CD8-positive, alpha-beta T cell (primary cell): ENCODE measurements at places on chromosomes 5 and 9.

- DNase-seq, result no peak
Observed at GRCh38 chr5:54224103-54224826, 86.1 kb downstream of the ARL15 start.

GRCh38 chr5:79002374-79002773 is 17.3 kb upstream of the ARSB start:
- no peak for DNase-seq

DNA sequence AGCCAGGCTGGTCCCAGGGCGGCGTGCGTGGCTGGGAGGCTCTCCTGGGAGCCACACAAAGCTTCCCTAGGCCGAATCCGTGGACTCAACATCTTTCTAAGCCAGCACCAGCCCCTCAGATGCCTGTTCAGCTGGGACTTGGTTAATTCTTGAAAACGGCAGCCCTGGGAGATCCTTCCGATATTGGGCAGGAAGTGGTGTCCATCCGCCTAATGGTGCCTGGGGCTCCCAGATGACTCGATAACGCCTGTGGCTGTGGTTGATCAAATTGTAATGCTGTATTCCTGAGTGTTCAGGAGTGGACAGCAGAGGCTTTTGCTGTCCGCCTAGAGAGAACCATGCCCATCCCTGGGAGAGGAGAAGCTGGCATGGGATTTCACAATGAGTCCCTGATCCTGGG is 14.1 kb downstream of the KCNT1 start:
- no peak for DNase-seq

GRCh38 chr5:123717139-123717538 is 205.2 kb downstream of the CSNK1G3 start:
- DNase-seq, result no peak

- DNase-seq, result no peak
Observed at GRCh38 chr5:139676406-139676805, 28.3 kb downstream of the CXXC5 start.

DNA sequence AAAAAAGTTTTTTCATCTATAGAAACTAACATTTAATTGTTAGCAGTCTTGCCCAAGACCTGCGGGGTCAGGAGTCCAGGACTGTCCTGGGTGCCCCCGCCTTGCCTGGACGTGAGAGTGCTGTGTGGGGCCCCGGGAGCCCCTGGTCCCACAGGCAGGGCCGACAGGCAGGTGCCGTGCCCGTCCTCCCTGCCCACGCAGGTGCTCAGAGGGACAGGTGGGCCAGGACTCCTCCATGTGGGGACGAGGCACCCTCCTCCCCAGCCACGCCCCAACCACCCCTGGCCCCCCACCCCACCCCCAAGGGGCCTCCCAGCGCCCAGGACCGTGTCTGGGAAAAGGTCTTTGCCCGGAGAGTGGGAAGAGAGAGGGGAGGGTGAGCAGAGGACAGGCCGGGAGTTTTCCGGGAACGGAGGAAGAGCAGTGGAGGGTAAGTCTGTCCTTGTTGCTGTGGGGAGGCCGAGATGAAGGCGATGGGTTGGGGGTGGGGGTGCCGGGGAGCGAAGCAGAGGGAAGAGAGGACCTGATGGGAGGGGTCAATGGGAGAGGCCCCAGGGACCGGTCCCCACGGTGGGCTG is 2.7 kb upstream of the LCN12 start:
- peak; percentile 19 for DNase-seq
